ENCODE measurements at places on chromosomes 2 and 18. TPM values are rescaled to one million over a fixed set of nuclear protein-coding genes. Genes with fewer than 3 reads are reported as not detected.

DNA sequence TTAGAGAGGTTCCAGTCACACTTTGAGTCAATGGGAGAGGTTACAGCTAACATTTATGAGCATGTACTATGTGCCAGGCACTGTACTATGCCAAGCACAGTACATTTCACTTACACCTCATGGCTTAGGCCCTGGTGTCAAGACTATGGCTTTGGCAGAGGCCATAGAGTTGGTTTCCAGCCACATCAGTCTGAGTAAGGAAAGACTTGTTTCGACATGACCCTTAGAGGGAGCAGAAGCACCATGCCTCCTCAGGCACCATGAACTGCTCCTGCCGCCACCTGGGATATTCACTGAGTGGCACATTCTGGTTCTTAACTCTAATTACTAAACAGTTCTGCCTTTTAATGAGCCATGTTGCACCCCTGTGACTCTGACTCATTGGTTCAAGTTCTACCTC, 12.7 kb downstream of the DGUOK start:
- no peaks in the 10 kb centered on the region for H3K4me1 ChIP-seq
- H3K27ac ChIP-seq, result no peak overlapping the region
- no peak for DNase-seq
- H3K27me3 ChIP-seq, result no peaks in the 10 kb centered on the region

- H3K36me3 ChIP-seq, result peaks cover 6% of the 10 kb centered on the region
- no peak overlapping the region for H3K27ac ChIP-seq
- DNase-seq, result no peak
- no peak overlapping the region for H3K4me3 ChIP-seq
Measured at GRCh38 chr18:50775207-50775606, 44.6 kb downstream of the MRO start.

DNA sequence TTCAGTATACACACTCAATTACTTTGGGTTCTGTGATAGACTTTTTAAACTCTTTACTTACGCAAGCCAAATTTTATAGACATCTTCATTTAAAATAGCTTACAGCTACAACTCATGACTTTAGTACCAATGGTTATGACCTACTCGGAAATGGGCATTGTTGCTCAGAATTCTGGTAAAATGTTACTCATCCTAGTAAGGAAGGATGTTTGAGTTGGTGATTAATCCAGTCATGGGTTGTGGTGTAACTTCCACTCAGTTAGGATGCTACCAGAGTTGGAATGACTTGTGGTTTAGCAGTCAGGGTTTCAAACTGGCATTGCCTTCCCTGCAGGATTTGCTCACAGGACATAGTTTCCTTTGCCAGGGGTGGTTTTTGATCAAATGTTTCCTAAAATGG, 7.4 kb upstream of the NPC1 start:
- no peak overlapping the region for H3K27ac ChIP-seq
- H3K4me3 ChIP-seq, result no peak overlapping the region
- H3K27me3 ChIP-seq, result peaks cover 5% of the 10 kb centered on the region
- H3K36me3 ChIP-seq, result no peaks in the 10 kb centered on the region

NEU4 gene
- total RNA-seq, result 1.8 TPM

- H3K4me3 ChIP-seq, result no peak overlapping the region
- peaks cover 8% of the 10 kb centered on the region for H3K36me3 ChIP-seq
- DNase-seq, result no peak
- peaks cover 6% of the 10 kb centered on the region for H3K27me3 ChIP-seq
- peak overlapping the region; percentile 57 for H3K27ac ChIP-seq
Measured at GRCh38 chr18:9993521-9994025, 79.8 kb downstream of the VAPA start.

GRCh38 chr18:31506024-31506742, 8.2 kb downstream of the DSG2 start:
- DNase-seq, result no peak
- no peak overlapping the region for H3K27ac ChIP-seq
- peaks cover 8% of the 10 kb centered on the region for H3K36me3 ChIP-seq

GRCh38 chr2:28951910-28952835, 28.9 kb upstream of the TOGARAM2 start:
- H3K4me1 ChIP-seq, result peaks cover 8% of the 10 kb centered on the region
- DNase-seq, result no peak
- no peak overlapping the region for H3K27ac ChIP-seq
- no peak overlapping the region for H3K4me3 ChIP-seq
- peaks cover 5% of the 10 kb centered on the region for H3K27me3 ChIP-seq
- peaks cover 27% of the 10 kb centered on the region for H3K36me3 ChIP-seq

DNA sequence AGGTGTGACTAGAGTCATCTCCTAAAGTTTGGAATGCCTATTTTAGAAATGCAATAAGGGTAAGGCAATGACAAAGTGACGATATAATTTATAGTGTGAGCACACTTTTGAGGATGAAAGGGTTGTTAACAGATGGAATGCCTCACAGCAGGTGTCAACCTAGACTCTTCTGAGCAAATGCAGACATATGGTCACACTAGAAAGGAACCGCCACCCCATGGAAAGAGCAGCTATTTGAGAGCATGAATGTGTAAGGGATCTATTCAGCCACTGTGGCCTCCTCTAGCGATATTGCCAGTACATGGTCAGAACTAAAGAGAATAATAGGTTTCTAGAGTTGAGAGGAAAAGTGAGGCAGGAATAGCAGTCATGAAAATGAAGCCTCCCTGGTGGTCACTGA, 18.5 kb downstream of the DSG2 start:
- no peak for DNase-seq
- no peak overlapping the region for H3K4me3 ChIP-seq
- H3K36me3 ChIP-seq, result peaks cover 8% of the 10 kb centered on the region
- H3K27ac ChIP-seq, result no peak overlapping the region
- no peaks in the 10 kb centered on the region for H3K27me3 ChIP-seq

GRCh38 chr2:62525549-62526269, 19.7 kb upstream of the TMEM17 start:
- H3K27ac ChIP-seq, result no peak overlapping the region
- no peaks in the 10 kb centered on the region for H3K27me3 ChIP-seq
- no peak for DNase-seq
- H3K36me3 ChIP-seq, result no peaks in the 10 kb centered on the region

DNA sequence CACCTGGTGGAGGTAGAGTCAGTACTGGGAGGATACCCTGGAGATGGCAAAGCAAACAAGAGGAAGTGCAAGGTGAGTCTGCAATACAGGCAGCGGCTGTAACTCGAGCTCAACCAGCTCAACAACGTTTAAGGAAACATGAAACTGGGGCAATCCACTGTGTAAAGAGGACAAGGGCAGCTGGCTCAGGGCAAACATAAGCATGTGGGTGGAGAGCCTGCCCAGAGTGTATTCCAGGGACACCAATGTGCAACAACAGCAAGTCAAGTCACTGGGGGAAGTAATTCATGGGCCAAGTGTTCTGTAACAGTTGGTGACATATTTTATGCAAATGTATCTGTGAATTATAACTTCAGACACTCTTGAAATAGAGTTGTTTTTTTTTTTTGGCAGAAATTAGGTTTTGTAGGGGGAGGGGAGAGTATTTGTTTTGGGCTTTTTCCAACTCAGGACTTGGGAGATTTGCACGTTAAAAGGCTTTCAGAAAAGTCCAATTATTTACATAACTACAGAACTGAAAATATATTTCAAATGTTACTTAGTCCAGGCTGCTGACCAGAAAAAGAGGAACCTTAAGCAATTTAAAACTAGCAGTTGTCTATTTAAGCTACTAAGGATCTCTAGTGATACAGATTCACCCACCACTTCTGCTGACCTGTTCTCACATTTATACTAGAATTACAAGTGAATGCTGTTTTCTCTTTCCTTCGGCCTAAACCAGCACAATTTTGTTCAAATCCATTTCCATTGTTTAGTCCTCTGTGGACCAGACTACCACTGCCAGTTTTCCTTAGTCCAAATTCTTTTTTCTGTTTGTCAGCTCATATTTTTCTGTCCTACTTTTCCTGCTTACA, 18.6 kb downstream of the NRXN1 start:
- no peak overlapping the region for H3K4me3 ChIP-seq
- DNase-seq, result no peak
- peaks cover 40% of the 10 kb centered on the region for H3K4me1 ChIP-seq
- H3K27me3 ChIP-seq, result no peaks in the 10 kb centered on the region
- peaks cover 4% of the 10 kb centered on the region for H3K36me3 ChIP-seq

Measured in mesothelial cell of epicardium (in vitro differentiated cells).